ENCODE measurements at places on chromosomes 4 and X.

DNA sequence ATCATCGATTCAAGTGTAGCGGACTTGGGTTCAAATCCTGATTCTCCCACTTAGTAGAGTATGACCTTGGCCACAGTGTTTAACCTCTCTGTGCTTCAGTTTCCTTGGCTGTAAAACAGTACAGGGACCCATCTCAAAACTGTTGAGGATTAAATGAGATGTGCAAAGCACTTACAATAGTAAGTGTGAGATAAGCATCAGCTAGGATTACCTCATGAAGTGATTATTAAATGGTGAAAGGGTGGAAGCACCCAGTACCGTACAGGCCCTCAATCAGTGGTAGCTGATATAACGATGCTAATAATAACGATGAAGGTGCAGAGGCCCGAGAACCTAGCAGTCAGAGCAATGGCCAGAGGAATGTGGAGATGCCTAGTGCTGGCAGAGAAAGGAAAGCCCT, 45.1 kb downstream of the PRPS1 start:
- DNase-seq: no peak

DNA sequence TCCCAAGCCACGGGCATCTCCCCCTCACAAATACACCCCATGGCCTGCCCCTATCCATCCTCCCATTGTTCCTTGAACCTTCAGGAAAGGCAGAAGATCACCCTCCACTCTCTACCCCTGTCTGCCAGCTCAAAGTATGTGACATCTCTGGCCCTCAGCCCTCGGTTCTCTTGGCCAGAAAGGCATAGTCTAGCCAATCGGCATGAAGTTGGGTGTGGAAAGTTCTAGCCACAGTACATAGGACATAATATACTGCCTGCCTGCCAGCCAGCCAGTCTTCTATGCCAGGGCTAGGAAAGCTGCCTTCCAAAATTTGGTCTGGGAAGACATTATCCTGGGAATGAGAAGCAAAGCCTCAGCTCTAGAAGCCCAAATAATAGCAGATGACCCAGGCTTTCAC, 3.2 kb upstream of the PLP1 start:
- no peak for DNase-seq

GRCh38 chr4:179595671-179596410, 2153.6 kb upstream of the AGA start:
- DNase-seq: no peak

GRCh38 chrX:19097553-19098283, 24.6 kb downstream of the ADGRG2 start:
- no peak for DNase-seq

DNA sequence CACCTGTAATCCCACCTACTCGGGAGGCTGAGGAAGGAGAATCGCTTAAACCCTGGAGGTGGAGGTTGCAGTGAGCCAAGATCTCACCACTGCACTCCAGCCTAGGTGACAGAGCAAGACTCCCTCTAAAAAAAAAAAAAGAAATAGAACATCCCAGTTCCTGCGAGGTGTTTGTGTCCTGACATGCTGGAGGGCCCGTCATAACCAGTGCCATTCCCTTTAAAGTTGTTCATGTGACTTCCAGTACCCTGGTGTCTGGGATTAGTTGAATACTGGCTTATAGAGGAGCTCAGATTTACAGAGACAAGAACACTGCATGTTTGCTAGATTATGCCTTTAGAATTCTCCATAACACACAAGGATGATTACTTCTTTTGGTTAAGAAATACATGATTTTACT, 37.6 kb upstream of the TADA2B start:
- no peak for DNase-seq

- no peak for DNase-seq
Observed at GRCh38 chrX:46561824-46562657, 11.5 kb upstream of the CHST7 start.

GRCh38 chrX:96379951-96380350, 304.7 kb upstream of the DIAPH2 start:
- no peak for DNase-seq

GRCh38 chrX:40244980-40245379, 147.2 kb upstream of the BCOR start:
- DNase-seq: no peak

DNA sequence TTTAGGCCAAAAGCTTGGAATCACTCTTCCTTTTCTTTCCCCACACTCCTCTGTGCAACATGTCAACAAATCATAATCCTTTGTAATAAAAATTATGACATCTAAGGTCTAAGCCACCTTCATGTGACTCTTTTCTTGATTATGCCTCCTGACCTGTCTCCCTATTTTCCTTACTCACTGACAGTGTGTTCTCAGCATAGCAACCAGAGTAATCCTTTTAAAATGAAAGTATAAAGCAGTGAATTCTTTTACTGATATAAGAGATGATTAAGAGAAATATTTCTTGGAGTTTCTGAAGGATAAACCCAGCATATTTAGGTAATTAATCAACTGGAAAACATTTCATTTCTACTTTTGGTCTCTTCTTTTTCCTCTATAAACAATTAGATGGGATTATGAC, 44.7 kb downstream of the USO1 start:
- DNase-seq: no peak

- no peak for DNase-seq
Observed at GRCh38 chr4:6497796-6498195, 25.4 kb upstream of the PPP2R2C start.

DNA sequence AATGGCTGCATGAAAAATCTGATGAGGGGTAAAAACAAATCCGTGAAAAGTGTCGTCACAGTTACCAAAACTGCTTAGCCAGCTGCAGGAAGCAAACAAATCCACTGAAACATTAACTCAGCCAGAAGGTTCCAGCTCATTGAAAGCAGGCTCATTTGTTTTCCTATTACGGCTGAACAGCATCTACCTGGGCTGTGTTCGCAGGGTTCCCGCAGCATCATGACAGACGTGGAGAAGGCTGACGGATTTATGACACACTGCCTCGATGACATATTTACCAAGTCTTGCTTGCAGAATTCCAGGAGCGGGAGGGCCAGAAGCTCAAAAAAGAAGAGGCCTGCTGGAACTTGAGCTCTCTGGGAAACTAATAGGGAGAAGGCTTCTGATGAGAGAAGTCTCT, 781.1 kb downstream of the RAB28 start:
- no peak for DNase-seq

GRCh38 chrX:46408553-46409407, 136.4 kb downstream of the ZNF674 start:
- DNase-seq: no peak

DNA sequence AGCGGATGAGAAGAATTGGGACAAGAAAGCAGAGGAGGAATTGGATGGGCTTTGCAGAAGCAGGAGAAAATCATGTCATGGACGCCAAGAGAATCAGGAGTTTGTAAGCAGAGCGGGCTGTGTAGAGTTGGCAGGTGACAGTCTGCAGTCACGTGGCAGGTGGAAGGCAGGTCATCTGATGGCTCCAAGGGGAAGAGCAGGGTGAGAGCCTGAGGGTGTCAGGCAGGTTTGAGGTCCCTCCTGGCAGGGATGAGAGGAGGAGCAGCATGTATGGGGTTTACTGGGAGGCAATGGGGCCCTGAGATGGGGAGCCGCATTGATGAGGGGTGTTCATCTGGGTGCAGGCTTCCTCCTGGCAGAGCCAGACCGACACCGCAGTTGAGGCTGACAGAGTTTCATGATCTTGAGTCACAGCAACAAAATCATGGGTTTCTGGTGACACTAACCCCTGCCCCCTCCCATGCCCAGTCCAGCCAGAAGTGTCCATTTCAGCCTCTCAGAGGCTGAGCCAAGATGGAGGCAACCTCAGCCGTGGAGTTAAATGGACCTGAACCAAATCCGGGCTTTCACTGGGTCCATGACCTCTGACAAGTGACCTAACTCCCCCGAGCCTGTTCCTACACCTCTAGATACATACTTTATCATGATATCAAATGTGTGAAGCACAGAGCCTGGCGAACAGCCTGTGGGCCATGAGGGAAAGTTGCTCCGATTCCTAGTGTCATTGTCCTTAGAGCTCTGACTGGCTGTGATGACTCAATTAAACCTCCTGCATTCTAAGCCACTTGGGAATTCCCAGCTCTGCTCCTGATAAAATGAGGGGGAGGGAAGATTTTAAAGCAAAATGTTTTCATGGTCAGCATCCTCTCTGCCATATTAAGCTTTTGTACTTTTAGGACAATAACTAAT, 36.1 kb downstream of the EVC start:
- DNase-seq: no peak

DNA sequence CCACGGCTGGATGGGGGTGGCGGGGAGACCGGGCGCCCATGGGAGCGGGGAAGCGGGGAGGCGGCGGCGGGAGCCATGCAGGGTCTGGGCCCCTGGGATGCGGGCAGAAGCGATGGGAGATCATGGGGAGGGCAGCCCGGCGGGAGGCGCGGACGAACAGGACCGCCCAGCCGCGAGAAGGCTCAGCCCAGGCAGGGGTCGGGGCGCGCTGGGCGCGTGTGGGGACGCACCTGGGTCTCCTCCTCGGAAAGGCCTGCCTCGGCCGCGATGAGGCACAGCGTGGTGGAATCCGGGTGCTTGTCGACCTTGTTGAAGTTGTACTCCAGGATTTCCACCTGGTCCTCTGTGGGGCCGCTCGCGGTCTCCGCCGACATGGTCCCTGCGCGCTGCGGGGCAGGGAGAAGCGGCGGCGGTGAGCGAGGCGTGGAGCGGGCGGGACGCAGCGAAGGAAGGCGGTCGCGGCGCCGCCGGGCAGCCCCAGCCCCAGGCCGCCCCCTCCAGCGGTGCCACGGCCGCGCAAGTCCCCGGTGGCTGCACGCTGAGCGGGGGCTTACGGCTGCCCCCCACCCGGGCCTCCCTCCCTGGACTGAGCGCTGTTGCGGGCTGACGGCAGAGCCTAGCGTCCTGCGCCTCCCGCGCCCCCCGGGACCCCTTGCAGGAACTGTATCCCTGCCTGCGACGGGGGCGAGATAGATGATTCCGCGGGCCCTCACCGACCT, 25.3 kb downstream of the HOPX start:
- no peak for DNase-seq

- no peak for DNase-seq
Observed at GRCh38 chrX:126063984-126064383, 102.1 kb downstream of the DCAF12L2 start.

GRCh38 chrX:17824980-17825379, 36.1 kb downstream of the RAI2 start:
- DNase-seq: no peak

DNA sequence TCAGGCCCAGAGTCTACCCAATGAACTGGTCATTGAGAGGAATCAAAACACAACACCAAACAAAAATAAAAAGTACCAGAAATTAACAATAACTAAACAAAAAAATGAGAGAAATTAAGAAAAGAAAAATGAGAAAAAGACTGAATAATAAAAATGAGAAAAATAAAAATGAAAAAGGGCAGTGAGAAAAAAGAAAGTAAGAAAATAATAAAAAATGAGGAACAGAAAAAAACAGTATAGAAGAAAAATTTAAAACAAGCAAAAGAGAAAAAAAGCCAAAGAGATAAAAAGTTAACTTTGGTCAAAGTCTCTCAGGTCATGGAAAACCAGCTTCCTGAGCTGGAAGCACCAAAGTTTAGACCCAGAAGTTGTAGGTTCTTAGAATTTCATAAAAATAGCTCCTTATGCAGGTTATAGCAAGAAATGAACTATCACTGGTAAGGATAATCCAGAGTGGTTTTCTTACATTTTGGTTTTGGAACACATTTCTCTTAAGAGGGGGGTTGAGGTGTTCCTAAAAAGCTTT, 51.0 kb upstream of the WDR17 start:
- DNase-seq: no peak

DNA sequence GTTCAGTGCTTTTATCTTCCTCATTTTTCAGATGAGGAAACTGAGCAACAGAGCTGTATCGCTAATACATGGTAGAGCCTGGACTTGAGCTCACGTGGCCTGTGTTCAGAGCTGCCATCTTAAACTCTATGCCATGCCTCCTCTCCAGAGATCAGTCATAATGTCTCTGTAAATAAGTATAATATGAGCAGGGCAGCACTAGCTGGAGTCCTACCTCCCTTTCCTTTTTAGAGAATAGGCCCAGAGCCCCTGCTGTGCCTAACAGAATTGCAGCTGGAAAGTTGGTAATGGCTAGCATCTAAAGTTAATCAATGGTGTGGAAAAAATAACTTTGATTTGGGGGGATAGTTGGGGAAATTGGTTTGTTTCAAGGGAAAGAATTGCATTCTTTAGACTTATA, 20.4 kb downstream of the CASP6 start:
- DNase-seq: no peak

GRCh38 chr4:112731715-112732114, 94.8 kb downstream of the LARP7 start:
- DNase-seq: no peak

- no peak for DNase-seq
Observed at GRCh38 chr4:149136951-149137620, 678.6 kb downstream of the IQCM start.

DNA sequence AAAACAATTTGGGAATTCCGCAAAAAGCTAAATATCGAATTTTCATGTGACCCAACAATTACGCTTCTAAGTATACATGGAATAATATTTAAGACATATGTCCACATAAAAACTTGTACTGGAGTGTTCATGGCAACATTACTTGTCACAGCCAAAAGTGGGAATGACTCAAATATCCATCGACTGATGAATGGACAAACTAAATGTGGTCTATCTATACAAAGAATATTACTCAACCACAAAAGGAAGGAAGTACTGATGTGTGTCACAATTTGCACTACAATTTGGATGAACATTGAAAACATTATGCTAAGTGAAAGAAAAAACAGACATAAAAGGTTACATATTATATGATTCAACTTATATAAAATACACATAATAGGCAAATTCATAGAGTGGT, 71.9 kb downstream of the AFF2 start:
- DNase-seq: no peak

DNA sequence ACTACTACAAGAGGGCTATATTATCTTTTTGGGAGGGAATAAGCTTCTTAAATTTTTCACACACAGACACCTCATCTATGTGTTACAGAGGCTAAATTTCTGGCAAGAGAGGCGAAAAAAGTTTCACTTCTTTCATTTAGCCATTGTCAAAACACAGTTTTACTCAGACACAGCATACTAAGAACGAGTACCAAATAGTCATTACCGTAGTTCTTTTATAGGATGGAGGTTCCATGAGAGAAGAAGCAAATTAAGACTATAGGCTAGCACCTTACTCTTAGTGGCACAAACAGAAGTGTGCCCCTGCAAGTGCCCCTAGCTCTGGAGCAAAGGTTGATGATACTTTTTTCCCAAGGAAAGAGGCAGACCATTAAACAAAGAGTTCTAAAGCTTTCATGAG, 26.2 kb downstream of the UGT2B7 start:
- no peak for DNase-seq

DNA sequence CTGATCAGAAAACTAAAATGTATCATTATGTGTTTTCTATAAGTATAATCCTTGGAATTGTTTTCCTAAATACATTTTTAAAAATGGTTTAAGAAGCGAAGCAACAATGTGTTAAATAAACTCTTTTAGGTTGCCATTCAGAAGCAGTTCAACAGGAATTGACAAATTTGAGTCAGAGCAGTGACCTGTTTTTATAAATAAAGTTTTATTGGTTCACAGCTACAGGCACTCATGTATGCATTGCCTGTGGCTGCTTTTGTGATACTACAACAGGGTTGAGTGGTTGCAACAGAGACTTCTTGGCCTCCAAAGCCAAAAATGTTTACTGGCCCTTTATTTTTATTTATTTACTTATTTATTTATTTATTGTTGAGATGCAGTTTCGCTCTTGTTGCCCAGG, 99.5 kb downstream of the FRMPD4 start:
- no peak for DNase-seq

GRCh38 chr4:1663549-1663948, 20.6 kb downstream of the FAM53A start:
- no peak for DNase-seq

- DNase-seq: no peak
Observed at GRCh38 chr4:113278324-113278934, 229.0 kb downstream of the ANK2 start.
